ENCODE measurements at places on chromosomes 7 and 10.

DNA sequence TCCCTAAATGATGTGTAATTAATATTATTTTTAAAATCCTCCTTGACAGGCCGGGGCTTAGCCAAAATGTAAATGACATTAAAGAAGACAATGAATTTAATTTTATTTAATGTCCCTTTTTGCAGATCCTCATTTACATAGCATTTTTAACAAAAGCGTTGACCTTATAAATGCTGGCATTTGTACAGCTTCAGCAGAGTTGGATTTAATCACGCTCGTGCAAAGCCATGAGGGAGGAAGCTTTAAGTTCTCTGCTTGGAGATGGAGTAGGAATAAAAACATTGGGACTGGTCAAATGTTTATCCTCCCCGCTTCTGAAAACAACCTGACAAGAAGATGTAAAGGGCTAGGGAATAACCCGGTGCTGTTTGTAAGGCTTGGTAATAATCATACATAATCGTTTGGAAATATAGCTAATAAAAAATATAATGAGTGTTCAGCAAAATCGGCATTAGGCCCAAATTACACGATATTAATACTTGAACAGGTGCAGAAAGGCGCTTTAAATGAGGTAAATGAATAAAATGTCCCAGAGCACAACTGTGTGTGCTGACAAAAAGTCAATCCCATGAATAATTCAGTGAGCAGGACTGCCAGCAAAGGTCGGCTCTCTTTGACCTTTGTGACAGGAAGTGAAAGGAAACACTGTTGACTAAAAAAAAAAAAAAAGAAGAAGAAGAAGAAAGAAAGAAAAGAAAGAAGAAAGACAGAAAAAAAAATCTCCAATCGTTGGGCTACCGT is 11.5 kb downstream of the EBF3 start:
- DNase-seq: no peak

DNA sequence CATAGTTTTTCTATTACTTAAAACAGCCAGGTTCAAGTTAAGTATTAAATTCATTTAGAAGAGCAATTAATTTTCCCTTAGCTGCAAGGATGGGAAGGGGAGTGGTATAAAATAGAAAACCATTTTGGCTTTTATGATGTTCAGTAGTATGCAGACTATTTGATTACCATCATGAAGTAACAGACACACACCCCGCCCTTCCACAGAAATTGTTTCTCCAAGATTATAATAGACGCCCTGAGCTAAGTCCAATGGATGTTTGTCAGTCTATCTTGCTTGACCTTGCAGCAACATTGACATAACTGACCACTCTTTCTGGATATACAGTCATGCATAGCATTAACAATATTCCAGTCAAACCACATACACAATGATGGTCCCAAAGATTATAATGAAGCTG is 42.3 kb downstream of the CPEB3 start:
- no peak for DNase-seq

DNA sequence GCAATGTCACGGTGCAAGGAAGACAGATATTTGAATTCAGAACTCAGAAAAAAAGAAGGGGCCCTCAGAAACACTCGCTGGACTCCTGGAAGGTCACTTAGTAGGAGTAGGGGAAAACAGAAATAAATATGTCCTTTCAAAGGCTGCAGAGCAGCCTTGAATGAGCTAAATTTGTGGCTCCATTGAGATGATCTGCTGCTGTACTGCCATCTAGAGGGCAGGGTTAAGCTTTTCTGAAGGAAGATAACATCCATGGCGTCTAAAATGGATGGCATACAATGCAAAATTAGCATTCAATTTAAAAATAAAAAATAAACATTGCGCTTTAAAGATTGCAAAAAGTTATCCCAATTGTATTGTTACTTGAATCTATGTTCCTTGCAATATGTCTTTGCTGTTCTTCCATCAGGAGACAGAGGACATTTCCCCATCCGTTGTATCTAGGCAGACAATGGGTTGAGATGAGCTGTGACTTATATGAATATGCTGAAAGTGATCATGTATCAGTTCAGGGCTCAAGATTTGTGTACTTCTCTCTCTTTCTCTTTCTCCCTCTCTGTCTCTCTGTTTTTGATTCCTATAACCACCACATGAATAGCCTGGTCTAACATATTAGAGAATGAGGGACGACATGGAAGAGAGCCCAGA is 642.2 kb downstream of the SH2D4B start:
- no peak for DNase-seq

DNA sequence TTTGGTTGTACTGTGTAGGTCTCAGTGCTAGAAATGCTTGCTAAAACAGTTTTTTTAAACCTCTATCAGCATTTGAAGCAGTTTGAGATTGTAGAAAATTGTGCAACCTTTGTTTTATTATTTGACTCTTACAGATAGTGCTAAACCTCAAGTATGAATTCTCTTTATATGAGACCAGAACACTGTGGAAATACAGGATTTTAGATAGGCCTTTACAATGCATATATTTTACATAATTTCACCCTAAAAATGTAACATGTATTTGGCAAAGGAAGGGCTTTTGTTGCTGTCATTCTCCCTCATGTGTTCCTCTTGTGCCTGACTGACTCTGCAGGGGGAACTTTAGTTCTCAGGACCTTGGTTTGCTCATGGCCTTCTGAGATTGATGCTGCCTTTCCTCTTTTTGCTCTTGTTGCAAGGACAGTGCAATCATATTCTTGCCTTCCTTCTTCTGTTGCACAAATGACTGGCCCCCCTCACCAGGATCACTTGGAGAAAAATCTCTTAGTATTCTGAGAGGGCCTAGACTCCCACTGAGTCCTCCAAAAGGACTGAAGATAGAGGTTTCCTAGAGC is 188.7 kb downstream of the PPP1R9A start:
- no peak for DNase-seq

- no peak for DNase-seq
Measured at GRCh38 chr10:29324220-29324841, 35.5 kb downstream of the LYZL1 start.

- DNase-seq: no peak
Measured at GRCh38 chr7:133202942-133203341, 49.9 kb upstream of the EXOC4 start.

DNA sequence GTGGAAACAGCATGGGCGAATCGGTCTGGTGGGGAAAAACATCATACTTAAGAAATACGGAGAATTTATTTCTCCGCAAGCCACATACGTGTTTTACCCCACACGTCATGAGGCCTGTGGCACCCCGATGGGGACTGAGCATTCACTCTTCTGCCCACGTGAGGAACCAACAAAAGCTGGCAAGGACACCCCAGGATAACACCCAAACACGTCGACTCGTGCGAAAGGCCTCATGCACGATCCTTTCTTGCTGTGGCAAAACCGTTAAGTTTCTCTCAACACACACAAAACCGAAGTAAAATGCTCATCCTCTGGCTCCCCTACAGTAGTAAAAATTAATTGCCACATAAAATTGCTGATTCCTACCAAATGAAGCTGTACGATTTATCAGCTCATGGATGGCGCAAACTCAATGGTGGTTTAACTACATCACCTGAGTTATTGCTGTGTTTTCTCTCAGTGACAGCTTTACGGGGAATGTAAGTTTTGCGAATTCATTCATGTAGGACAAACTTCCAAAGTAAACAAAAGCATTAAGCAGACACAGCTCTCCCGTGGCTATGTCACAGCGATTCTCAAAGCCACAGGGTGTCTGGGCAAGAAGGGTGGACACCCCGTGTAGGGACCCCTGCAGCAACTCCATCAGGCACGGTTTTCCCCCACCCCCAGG is 97.0 kb downstream of the CTBP2 start:
- DNase-seq: no peak

DNA sequence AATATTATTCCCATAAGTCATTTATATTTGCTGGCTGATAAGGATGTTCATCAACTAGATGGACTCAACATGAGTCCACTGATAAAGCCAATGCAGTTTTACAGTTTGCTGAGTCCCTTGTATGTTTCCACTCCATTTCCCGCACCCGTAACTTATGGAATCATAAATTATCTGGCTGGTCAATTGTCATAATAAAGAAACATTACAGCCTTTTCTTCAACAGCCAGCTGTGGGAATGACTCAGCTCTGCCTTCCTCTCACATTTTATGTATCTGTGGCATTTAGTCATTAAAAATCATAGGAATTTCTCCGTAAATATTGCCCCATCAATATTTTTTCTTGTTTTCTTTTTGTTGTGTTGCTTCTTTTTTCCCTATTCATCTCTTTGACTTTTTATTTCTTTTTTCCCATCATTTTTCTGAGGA is 22.3 kb upstream of the TMEM26 start:
- no peak for DNase-seq

- peak; percentile 86 for DNase-seq
Measured at GRCh38 chr7:141071260-141071854, 2.5 kb upstream of the TMEM178B start.

GRCh38 chr10:71001470-71001869 is 113.1 kb upstream of the PCBD1 start:
- DNase-seq: no peak

DNA sequence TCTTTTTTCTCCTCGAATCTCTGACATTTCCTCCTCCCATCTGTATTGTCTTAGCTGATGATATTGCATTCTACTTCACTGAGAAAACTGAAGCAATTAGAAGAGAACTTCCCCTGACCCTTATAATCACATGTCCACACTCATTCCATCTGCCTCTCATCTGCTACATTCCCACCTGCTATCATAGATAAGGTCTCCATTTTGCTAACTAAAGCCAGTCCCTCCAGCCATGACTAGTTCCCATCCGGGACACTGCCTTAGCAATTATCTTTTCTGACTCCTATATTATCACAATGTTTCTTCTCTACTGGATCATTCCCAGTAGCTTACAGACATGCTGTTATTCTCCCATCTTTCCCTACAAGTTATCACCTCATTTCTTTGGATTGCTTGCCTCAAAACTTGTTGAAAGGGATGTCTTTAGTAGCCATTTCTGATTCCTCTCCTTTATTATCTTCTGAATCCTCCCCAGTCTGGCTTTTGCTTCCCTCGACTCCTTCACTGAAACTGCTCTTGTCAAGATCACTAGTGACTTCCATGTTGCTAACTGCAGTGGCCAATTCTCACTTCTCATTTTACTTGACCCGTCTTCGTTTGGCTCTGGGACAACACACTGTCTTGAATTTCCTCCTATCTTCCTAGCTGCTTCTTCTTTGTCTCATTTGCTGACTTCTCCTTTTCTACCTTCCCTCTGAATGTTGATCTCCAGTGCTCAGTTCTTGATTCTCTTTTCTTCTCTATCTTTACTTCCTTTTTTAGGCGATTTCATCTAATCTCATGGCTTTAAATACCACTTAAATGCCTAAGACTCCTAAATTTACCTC is 35.9 kb downstream of the FZD1 start:
- DNase-seq: no peak

GRCh38 chr10:118735294-118735693 is 19.5 kb downstream of the CACUL1 start:
- DNase-seq: no peak

- no peak for DNase-seq
Measured at GRCh38 chr7:17126413-17127268, 171.8 kb upstream of the AHR start.

GRCh38 chr7:115559877-115560276 is 470.7 kb downstream of the TFEC start:
- no peak for DNase-seq

- no peak for DNase-seq
Measured at GRCh38 chr7:5450549-5451327, 27.1 kb upstream of the TNRC18 start.

DNA sequence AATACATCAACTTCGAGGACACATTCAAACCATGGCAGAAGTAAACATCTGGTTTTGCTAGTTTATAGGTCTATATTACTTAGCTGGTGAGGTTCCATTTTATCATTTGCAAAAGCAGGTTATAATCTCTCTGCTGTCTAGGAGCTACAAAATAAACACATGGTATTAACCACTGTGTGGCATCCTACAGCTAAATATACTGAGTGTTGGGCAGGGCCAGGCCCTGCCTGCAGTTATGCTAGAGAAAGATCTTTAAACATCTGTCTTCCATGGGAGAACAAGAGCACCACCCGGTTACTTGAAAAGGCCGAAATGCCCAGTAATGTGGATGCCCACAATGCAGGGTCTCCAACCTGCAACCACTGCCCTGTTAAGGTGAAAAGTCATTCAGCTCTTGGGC is 20.6 kb upstream of the FKBP9 start:
- DNase-seq: no peak

GRCh38 chr10:82190432-82191260 is 315.7 kb downstream of the NRG3 start:
- no peak for DNase-seq

DNA sequence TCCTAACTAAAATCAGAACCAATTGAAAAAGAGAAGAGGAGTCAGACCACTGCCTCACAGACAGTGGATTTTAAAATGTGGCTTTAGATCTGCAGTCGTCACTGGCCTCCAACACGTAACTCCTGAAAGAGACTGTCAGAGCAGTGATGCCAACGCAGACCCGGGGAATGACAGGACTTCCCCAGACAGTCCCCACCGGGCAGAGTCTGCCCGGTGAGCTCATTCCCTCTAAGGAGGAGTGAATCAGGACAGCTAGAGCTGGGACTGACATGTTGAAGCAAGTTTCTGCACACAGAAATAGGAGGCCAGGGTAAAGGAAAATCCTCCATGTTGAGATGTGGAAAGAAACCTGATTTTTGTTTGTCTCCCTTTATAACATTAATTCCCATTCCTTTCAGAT is 105.0 kb downstream of the TES start:
- DNase-seq: no peak

GRCh38 chr10:100362570-100363496 is 15.8 kb downstream of the SCD start:
- DNase-seq: no peak

- DNase-seq: no peak
Measured at GRCh38 chr7:111384065-111384891, 178.0 kb downstream of the IMMP2L start.

GRCh38 chr7:122802301-122802751 is 83.9 kb downstream of the CADPS2 start:
- DNase-seq: no peak

- DNase-seq: no peak
Measured at GRCh38 chr7:4687956-4688355, 5.9 kb downstream of the FOXK1 start.

DNA sequence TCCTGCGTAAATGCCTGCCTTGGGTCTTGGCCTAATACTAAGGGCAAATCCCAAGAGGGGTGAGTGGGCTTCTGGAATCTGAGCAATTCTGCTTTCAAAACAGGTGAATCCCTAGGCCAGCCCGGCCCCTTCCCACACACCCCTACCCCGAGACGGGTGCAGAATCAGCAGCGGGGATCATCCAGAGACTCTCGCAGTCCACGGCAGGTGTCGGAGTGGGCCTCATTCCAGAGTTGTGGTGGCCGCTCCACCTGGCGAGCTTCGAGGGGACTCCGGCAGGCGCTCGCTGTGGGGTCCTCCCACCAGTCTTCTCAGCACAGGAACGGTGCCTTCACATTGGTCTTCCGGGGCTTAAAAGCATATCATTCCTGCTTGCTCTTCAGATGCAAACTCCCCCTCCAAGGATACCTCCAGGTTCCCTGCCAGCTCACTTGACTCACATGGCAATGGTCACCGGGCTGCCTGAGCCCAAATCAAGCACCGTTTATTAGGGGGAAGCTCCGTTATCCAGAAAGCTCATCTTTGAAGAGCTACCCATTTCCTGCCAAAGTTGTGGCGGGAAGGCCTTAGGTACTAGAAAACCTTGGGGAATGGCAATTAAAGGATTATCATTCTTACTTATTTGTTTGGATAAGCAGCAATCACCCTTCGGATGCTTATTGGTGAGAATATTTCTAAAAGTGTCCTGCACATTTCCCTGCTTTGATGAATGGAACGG is 67.6 kb downstream of the PRKAG2 start:
- no peak for DNase-seq

GRCh38 chr10:70190581-70190980 is 20.3 kb upstream of the SAR1A start:
- no peak for DNase-seq
